NCI-H1417 (cell line): ENCODE measurements at places on chromosomes 7 and 10.

GRCh38 chr10:70114902-70115301, 17.7 kb downstream of the AIFM2 start:
- no peak for DNase-seq

DNA sequence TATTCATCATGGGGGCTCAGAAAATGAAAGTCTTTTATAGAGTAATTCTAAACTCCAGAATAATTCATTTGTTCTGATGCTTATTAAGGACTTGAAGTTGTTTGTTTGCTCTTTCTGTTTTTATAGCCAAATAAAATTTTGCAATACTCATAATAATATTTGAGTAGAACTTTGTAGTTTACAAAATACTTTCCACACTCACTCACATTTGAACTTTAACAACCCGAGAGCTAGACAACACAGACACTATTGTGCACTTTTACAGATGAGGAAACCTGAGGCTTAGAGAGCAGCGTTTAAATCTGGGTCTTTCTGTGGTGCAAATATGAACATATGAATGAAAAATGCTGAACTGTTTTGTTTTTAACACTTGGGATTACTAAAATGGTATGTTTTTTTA, 126.8 kb downstream of the KAT6B start:
- DNase-seq = no peak

GRCh38 chr10:98170249-98171117, 36.0 kb downstream of the R3HCC1L start:
- DNase-seq = peak; percentile 68

DNA sequence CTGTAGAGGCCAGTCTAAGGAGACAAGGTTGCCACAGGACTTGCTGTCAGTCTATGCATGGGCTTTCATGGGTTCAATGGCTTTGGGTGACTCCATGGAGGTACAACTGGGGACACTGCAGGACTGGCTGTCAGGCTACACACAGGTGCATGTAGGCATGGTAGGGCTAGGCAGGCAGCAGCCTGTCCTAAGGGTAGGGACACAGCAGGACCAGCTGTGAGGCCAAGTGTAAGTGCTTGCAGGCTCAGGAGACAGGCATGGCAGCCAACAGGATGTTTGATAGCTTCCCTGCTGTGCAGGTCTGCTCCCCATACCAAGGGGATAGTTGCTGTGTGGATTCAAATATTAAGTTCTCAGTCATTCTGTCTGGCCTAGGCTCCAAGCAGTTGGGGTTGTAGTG, 181.0 kb upstream of the NPY start:
- no peak for DNase-seq

GRCh38 chr10:131227163-131227740, 84.3 kb downstream of the TCERG1L start:
- DNase-seq = no peak

DNA sequence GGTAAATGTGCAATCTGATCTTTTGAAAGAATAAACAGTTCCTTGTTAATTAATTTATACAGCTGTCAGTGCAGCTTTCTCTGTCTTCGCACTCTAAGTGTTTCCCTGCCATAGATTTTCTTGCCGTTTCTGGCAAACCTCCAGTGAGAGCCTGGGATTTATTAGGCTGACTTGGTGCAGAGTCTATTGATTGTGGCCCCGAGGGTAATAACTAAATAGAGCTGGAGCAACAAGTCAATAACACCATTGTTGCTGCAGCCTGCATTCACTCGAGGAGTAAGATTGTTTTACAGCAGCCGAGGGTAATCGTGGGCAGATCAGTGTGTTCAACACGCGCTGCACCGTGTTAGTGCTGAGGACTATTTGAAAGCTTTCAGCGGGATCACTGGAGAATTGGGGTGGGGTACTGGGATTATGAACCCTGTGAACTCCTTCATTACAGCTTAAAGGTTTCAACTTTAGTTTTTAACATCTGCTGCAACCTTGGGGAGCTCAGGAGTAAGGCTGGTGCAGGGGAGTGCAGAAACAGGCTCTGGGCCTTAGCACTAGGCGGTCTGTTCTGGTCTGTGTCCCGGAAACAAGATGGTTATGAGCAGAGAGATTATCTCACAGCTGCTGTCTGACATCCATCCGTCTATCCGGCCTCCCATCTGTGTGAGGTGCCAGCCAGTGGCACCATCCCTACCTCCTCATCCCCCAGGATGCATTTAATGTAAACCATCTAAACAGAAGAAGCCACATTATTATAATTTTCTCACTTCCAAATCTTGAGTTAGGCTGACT, 174.0 kb upstream of the TCF7L2 start:
- DNase-seq = peak; percentile 87

- DNase-seq = no peak
Measured at GRCh38 chr10:13924040-13924725, 337.4 kb downstream of the PRPF18 start.

GRCh38 chr10:58782876-58783851, 270.5 kb downstream of the BICC1 start:
- DNase-seq = no peak

DNA sequence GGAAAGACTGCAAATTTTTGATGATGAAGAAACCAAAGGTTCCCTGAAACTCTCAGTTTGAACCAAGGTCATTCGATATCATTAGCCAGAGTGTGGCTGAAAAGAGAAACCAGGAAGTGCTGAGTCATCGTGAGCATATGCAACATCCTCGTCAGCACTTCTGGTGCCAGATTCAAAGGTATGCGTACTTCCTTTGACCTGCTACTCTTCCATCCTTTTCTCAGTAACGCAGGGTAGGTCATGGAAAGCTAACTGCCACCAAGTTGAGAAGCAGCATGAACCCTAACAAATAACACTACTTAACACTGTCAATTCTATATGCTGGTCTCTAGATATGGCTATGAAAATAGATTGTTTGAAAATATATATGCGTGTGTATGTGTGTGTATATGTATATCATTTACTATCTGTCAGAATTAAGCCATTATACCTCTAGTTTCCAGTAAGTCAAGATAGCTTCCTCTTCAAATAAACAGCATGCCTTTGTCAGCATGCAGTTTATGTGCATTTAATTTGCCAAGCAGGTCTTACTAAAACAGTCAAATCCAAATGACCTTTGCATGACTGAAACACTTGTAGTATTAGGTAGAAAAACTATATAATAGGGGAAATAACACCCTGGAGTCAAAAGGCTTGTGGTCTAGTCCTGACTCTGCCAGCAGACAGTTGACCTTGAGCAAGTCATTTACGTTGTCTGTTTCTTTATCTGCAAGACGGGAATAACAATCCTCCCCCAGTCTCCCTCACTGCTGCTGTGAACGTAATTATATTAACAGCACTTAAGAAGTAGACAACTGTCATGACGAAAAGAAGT, 26.4 kb downstream of the CDK6 start:
- DNase-seq = peak; percentile 7

DNA sequence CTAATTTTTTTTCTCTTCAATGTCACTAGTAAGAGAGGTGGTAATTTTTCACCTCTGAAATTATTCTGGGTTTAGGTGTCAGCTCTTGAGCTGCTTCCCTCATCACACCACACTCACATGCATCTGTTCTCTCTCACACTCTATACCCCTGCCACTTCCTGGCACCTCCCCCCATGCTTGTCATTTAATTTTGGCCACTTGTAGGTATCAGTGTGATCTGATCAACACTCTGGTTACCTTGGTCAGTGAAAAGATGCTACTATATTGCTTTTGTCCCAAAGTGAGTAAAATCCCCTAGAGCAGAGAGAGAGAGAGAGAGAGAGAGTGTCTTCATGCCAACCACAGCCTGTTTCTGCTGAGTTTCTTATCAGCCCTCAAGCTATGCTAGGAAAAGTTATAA, 42.5 kb downstream of the STK17A start:
- no peak for DNase-seq

GRCh38 chr10:44870031-44870430, 41.1 kb upstream of the TMEM72 start:
- no peak for DNase-seq

GRCh38 chr10:10208196-10208595, 809.5 kb upstream of the CELF2 start:
- DNase-seq = no peak

- DNase-seq = no peak
Measured at GRCh38 chr10:62109587-62110293, 158.9 kb downstream of the RTKN2 start.

DNA sequence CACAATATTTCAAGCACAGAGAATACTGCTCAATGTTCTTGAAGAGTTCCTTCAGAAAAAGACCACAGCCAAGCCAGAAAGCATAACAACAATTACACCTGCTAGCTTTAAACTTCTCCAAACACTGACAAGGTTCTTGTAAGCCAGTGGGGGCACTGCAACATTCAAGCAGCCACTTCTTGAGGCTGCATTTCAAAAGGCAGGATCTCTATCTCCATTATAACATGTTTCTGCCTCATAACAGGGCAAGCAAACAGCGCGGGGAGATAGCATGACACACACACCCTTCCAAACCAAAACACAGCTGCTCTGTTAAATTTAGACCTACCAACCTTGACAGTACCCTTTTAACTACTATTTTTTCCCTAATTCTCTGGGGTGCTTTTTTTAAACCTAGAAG, 30.8 kb downstream of the CHCHD3 start:
- DNase-seq = peak; percentile 69

- DNase-seq = no peak
Measured at GRCh38 chr7:34155220-34155908, 250.0 kb downstream of the BMPER start.

- DNase-seq = no peak
Measured at GRCh38 chr7:136528329-136528728, 340.1 kb upstream of the CHRM2 start.

- DNase-seq = no peak
Measured at GRCh38 chr10:17351506-17351905, 102.9 kb downstream of the ST8SIA6 start.

DNA sequence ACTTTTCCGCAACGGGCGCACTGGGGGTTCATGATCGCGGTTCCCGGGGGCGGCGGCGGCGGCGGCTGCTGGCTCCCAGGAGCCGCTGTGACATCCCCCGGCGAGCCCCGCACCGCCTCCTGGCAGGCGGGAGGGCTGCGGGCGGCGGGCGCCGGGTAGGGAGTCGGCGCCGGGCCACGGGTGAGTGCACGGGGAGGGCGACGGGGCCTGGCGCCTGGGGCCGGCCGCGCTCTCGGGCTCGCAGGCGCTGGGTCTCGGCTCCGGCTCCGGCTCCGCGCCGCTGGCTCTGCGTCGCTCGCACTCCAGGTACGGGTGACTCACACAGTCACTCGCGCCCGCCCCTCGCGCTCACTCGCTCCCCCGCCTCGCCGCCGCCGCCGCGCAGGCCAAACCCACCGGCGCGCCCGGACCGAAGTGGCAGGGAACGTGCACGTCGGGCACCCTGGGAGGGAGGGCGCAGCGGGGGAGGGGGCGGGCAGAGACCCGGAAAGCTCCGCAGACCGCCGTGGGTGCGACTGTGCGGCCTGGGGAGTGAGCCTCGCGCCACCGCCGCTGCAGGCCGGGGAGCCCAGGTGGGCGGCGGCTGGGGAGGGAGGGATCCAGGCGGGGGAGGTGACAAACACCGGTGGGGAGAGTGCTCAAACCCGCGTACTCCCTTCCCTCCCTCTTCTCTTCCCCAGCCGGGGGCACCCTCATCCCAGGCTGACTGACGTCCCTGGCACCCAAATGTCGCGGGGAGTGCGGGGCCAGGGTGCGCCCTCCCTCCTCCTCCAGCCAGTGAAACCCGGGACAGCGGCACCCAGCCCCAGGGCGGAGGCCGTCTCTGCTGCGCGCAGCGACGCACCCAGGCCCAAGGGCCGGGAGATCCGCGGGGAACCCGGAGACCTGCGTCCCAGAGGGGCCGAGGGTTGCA, 276.9 kb upstream of the NEBL start:
- DNase-seq = peak; percentile 24

GRCh38 chr7:29340696-29341095, 146.1 kb downstream of the CHN2 start:
- no peak for DNase-seq

DNA sequence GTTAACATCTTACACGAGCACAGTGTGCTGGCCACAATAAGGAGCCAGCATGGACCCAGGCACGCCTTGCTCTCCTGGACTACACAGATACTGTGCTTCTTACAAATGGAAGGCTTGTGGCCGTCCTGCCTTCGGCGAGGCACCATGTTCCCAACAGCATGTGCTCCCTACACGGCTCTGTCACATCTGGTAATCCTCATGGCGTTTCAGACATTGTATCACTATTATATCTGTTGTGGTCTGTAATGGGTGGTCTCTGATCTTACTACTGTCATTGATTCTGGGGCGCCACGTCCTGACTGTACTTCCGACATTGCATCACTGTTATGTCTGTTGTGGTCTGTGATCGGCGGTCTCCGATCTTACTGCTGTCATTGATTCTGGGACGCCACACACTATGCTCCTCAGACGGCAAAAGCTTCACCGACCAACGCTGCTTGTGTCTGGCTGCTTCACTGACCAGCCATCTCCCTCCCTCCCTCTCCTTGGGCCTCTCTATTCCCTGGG, 195.4 kb downstream of the MAD1L1 start:
- DNase-seq = no peak

- no peak for DNase-seq
Measured at GRCh38 chr7:93188870-93189634, 37.2 kb downstream of the HEPACAM2 start.

GRCh38 chr10:100339236-100339635, 7.8 kb upstream of the SCD start:
- no peak for DNase-seq

- DNase-seq = peak; percentile 60
Measured at GRCh38 chr7:158508802-158509385, 78.7 kb downstream of the PTPRN2 start.

- DNase-seq = no peak
Measured at GRCh38 chr7:116443101-116443523, 56.4 kb upstream of the CAV2 start.
